Ecto neural progenitor cell (in vitro differentiated cells): ENCODE measurements at places on chromosomes 16 and 17.
A peak's percentile ranks its signal among the peaks of the same experiment; 100 is the strongest.

- no peak for DNase-seq
Measured at GRCh38 chr17:69090365-69090764, 29.6 kb upstream of the ABCA9 start.

DNA sequence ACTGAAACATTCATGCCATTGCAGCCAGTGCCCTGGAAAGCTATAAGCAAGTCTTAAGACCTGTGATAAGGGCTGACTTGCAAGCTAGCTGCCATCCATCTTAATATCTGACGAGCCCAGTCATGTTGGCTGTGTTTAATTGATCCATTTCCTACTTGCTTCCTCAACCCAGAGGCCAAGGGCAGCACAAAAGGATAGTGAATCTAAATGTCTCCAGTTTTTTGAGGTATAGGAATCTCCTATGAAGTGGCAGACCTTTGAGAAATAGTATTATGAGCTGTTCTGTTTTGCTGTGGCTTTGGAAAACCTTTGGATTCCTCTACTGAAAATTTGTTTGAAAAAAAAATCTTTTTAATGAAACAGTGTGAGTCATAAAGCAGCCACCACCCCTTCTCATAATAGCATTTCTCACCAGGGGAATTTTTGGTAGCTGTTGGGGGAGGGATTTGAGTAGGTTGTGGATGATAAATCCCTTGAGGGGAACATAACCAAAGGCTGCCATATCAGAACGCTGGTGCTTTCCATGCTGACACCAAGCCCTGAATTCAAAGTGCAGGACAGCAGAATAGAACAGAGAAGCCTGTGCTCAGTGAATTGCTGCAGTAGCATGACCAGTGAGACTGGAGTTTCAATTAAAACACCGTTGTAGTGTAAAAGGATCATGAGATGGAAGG, 12.9 kb downstream of the ZNRF1 start:
- DNase-seq: no peak

GRCh38 chr17:337022-337420, 15.6 kb downstream of the RPH3AL start:
- DNase-seq: no peak

- DNase-seq: no peak
Measured at GRCh38 chr16:89744813-89745212, 23.5 kb downstream of the ZNF276 start.

DNA sequence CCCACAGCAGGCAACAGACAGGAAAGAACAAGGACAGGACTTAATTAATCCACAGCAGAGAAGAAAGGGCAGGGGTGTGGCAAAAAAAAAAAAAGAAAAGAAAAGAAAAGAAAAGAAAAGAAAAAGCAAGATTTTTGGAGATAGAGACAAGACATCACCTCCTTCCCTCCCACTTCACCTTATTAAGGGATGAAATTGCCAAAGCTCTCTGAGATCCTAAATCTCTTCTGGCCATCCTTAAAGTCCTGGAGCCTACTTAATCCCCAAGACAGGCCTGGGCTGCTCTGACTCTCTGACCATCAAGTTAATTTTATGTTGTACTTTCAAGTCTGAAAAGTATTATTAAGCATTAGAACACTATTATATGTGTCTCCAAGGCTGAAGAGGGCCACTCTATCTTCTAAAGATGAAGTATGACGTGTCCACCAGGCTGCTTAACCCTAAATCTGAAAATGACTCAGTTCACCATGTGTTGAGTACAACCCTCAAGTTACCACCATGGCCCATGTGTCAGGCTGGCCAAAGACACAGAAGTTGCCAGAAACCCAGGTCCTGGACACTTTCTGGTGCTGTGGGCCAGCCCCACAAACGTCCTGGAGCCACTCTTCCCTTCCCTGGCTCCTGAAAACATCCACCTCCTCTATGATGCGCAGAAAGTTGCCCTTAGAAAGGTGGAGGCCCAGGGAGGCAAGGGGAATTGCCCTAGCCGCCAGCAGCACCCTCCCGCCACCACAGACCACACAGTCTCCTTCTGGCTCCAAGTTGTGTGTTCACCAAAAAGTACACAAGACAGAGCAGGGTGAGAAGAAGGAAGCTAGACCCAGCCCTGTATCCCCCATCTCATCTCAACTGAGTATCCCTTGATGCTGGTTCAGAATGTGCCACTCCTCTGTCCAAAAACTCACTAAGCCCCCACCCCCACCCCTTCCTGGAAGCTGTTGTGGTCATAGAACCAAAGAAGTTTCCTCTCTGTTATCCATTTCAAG, 2.7 kb downstream of the SOCS1 start:
- no peak for DNase-seq

DNA sequence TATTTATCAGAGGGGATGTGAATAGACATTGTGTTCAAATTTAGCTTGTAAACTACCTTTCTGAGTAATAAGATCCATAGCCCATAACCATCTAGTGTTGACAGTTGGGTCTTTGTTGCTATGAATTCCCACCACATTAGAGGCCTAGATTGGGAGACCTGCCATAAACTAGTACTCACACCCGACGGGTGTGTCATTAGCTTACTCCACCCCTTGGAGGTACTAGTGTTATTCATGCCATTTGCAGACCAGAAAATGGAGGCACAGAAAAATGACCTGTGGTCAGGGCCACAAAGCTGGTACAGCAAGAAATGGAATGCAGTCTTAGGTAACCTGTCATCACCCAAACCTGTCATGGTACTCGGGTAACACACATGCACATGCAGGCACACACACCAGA, 41.3 kb upstream of the BCAR1 start:
- DNase-seq: no peak

GRCh38 chr17:73725794-73726515, 81.7 kb upstream of the SDK2 start:
- no peak for DNase-seq

DNA sequence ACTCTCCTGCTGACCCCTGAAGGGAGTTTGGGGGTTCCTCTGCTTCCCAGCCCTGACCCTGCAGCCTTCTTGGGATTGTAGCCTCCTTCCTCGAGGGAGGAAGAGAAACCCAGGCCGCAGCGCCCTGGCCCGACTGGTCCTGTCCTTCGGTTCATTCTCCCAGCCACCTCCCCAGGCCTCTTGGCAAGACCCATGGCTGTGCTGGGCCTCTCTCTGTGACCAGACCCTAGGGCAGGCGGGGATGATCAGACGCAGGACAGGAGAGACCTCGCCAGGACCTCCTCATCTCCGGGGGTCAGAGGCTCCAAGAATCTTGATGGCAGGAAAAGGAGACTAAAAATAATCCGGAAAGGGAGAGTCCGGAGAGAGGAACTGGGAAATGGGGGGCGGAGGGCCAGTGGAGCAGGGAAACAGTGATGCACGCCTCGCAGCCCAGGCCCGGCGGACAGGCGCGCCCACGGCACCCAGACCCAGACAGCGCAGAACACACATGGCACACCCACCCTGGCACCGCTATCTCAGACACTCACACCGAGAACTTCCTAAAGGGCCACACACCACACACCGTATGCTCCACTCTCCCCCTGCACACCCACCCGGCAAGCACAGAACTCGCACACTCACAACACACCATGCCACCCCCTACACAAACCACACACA, 1.2 kb downstream of the ARHGEF15 start:
- DNase-seq: no peak

- DNase-seq: no peak
Measured at GRCh38 chr16:85081038-85081437, 31.2 kb downstream of the CIBAR2 start.

DNA sequence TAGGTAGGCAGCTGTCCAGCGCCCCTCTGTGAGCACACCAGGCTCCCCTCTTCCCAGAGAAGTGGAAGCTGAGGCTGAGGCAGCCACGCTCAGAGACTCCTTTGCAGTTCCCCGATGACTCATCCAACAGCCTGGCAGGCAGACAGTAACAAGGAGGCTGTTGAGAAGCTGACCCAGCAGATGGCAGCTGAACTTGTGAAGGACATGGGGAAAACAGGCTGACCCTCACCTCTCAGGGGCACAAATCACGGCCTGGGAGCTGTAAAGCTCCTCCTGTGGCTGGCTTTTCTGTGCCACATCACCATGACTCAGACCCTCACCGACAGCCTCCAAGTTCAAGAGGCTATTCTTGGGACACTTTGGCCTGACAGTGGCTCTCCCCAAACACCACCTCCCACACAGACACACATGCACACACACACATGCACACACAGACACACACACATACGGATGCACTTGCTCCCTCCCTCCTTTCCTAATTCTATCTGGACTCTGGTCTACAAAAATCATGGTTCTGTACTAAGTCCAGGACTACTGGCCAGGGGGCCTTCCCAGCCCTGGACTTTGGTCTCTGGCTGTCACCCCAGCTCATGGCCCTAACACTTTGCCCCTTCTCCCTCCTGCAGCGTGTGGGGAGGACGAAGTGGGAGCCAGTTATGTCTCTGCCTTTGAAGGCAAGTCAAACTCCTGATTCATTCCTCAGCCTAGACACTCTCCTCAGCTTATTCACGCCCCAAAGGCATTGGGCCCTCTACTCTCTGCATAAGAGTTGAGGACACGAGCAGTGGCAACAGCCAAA, 23.2 kb downstream of the MAP3K14 start:
- DNase-seq: no peak

GRCh38 chr17:38663125-38663751, 11.5 kb downstream of the EPOP start:
- DNase-seq: peak; percentile 96

DNA sequence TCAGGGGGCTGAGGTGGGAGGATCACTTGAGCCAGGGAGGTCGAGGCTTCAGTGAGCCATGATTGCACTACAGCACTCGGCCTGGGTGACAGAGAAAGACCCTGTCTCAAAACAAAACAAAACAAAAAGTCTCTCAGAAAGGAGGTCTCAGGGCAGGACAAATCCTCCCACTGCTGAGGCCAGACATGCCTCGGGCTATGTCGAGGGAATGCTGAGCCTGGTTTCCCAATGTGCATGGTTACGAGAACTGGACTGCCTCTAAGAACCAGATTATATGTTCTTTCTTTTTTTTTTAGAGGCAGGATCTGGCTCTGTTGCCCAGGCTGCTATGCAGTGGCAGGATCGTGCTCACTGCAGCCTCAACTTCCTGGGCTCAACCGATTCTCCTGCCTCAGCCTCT, 27.6 kb downstream of the TRAP1 start:
- no peak for DNase-seq

DNA sequence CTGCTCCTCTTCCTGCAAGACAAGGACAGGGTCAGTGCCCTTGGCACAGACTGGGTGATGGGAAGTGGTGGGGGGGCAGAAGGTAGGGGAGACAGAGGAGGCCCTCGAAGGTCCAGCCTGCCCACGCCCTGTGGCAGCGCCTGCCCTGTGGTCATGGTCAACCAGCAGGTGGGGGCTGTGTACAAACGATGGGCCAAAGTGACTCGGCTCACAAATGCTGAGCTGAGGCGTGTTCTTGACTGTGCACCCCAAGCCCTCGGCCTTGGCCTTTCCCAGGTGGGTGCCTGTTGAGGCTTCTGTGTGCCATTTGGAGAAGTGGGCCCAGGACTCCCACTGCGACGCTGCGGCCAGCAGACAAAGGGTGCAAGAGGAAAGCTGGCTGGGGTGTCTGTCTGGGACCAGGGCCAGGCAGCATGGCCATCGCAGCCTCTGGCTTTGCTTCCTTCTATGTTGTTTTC, 22.6 kb downstream of the MXRA7 start:
- DNase-seq: no peak

- no peak for DNase-seq
Measured at GRCh38 chr16:69244336-69244735, 57.4 kb downstream of the SNTB2 start.

GRCh38 chr16:17382514-17382913, 88.2 kb downstream of the XYLT1 start:
- DNase-seq: no peak

GRCh38 chr16:23538919-23539278, 18.3 kb downstream of the EARS2 start:
- no peak for DNase-seq

DNA sequence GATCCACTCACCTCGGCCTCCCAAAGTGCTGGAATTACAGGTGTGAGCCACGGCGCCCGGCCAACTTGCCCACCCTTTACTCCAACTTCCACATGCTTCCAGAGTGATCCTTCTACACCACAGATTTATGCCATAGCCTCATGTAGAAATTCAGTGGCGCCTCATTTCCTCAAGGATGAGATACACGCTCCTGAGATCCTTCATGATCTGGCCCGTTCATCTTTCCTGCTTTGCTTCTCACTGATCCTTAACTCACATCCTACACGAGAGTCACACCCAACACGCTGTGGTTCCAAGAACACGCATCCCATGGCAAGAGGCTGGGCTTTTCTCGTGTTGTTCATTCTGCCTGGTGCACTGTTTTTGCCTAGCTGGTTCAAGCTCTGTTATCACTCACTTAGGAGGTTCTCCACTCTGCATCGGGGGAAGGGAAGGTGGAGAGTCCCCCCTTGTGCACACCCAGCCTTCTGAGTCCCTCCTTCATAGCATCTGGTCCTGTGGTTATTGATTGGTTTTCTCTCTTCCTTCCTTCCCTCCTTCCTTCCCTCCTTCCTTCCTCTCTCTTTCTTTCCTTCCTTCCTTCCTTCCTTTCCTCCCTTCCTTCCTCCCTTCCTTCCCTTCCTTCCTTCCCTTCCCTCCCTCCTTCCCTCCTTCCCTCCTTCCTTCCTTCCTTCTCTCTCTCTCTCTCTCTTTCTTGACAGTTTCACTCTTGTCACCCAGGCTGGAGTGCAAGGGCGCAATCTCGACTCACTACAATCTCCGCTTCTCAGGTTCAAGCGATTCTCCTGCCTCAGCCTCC, 32.7 kb upstream of the GCSH start:
- no peak for DNase-seq

GRCh38 chr16:66996324-66996982, 8.1 kb downstream of the CES4A start:
- no peak for DNase-seq

DNA sequence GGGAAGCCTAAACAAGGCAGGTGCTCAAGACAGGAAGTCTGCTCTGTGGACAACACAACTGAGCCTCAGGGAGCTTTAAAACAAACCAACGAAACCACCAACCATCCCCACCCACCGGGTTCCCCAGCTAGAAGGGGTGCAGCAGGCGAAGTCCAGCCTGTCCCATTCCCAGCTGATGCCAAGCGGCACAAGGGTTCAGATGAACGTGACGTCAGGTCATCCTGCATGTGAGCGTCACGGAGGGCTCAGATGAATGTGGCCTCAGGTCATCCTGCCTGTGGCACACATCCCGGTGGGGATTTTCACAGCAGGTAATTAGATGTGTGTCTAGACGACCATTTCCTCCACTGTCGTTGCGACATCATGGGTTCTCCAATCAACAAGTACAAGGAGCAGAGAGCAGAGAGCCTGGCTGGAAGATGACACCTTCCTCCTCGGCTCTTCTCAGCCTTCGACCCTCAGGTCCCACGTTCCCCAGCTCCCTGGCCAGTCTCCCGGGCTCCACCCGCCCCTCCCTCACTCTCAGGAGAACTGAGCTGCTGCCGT, 246.5 kb downstream of the FOXL1 start:
- DNase-seq: no peak

DNA sequence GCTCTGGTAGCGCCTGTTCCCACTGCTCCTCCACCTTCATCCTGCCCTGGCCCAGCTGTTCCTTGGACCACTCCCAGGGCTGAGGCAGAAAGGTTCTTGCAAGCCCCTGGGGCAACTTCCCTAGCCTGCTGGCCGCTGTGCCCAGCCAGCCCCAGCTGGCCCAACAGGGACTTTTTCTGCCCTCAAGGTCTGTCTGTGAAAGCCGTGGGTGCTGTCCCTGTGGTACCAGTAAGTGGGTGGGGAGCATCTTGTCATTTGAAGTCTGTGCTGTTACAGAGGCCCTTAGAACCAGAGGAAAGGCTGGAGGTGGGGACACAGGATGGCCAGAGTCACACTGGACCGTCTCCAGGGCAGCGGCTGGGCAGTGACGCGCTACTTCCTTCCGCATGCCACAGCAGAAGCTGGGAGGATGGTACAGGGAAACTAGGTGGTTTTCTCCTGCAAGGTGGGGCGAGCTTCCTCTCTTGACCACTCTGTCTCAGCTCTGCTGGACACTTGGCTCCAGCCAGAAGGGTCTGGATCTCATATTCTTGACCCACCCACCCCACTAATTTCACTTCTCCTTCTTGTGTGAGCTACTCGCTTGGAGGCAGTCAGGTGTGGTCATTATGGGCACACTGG, 87.8 kb downstream of the PLCG2 start:
- no peak for DNase-seq
